Hepatocyte (in vitro differentiated cells): ENCODE measurements at places on chromosomes 3 and 15. TPM values are rescaled to one million over a fixed set of nuclear protein-coding genes. Genes with fewer than 3 reads are reported as not detected.

- DNase-seq, result peak; percentile 75
- H3K27me3 ChIP-seq, result no peaks in the 10 kb centered on the region
- no peak overlapping the region for H3K27ac ChIP-seq
- H3K36me3 ChIP-seq, result no peaks in the 10 kb centered on the region
These were observed 59.8 kb upstream of the MEX3B start for GRCh38 chr15:82105451-82106215.

GRCh38 chr3:9837701-9838582 lies 5.9 kb downstream of the RPUSD3 start:
- no peak for DNase-seq
- H3K4me3 ChIP-seq, result no peak overlapping the region
- H3K27me3 ChIP-seq, result no peaks in the 10 kb centered on the region
- no peak overlapping the region for H3K27ac ChIP-seq
- no peaks in the 10 kb centered on the region for H3K4me1 ChIP-seq

- no peak overlapping the region for H3K4me3 ChIP-seq
- H3K36me3 ChIP-seq, result no peaks in the 10 kb centered on the region
- H3K27ac ChIP-seq, result no peak overlapping the region
- H3K27me3 ChIP-seq, result peaks cover 66% of the 10 kb centered on the region
- H3K4me1 ChIP-seq, result peaks cover 5% of the 10 kb centered on the region
These were observed 15.0 kb downstream of the CACNA2D3 start for GRCh38 chr3:54137311-54137710.

TLR9 gene
- not detected in 2 replicates for polyA plus RNA-seq

SCAP gene
- 83.2 and 89.3 TPM in 2 replicates for polyA plus RNA-seq

- H3K36me3 ChIP-seq, result no peaks in the 10 kb centered on the region
- no peak overlapping the region for H3K27ac ChIP-seq
- H3K27me3 ChIP-seq, result no peaks in the 10 kb centered on the region
- no peak overlapping the region for H3K4me3 ChIP-seq
- DNase-seq, result no peak
These were observed 1501.2 kb upstream of the CADM2 start for GRCh38 chr3:83457551-83457950.

DNA sequence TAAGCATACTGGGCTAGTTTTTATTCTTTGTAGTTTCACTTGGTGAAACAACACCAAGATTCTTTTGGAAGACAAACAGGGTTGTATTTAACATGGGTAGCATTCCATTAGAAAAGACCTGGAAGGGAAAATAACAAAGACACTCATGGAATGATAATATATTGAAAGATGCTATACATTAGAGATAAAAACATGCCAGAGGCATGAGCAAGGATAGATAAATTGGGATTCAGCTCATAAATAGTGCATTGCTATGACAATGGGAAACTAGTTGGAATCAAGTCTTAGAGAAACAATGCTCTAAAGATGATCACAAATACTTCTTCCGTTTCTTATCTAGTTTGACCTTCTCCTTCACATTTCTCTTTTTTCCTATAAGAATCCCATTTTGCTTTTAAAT lies 677.4 kb downstream of the ZNF385D start:
- no peaks in the 10 kb centered on the region for H3K36me3 ChIP-seq
- no peak for DNase-seq
- no peaks in the 10 kb centered on the region for H3K27me3 ChIP-seq
- no peak overlapping the region for H3K4me3 ChIP-seq

DNA sequence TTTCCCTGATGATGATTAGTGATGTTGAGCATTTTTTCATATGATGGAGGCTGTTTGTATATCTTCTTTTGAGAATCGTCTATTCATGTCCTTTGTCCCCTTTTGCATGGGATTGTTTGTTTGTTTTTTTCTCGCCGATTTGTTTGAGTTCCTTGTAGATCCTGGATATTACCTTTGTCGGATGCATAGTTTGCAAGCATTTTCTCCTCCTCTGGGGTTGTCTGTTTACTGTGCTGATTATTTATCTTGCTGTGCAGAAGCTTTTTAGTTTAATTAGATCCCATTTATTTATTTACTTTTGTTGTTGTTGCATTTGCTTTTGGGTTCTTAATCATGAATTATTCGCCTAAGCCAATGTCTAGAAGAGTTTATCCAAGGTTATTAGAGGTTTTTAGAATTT lies 232.8 kb downstream of the XXYLT1 start:
- no peak overlapping the region for H3K27ac ChIP-seq
- no peaks in the 10 kb centered on the region for H3K27me3 ChIP-seq
- no peaks in the 10 kb centered on the region for H3K36me3 ChIP-seq
- H3K4me1 ChIP-seq, result peaks cover 12% of the 10 kb centered on the region
- DNase-seq, result no peak

GRCh38 chr3:65828706-65829105 lies 210.0 kb downstream of the MAGI1 start:
- H3K36me3 ChIP-seq, result no peaks in the 10 kb centered on the region
- no peaks in the 10 kb centered on the region for H3K27me3 ChIP-seq
- H3K4me3 ChIP-seq, result no peak overlapping the region
- H3K4me1 ChIP-seq, result peaks cover 13% of the 10 kb centered on the region
- H3K27ac ChIP-seq, result no peak overlapping the region
- DNase-seq, result no peak

CISH gene
- 9.0 and 15.3 TPM in 2 replicates for polyA plus RNA-seq

DNA sequence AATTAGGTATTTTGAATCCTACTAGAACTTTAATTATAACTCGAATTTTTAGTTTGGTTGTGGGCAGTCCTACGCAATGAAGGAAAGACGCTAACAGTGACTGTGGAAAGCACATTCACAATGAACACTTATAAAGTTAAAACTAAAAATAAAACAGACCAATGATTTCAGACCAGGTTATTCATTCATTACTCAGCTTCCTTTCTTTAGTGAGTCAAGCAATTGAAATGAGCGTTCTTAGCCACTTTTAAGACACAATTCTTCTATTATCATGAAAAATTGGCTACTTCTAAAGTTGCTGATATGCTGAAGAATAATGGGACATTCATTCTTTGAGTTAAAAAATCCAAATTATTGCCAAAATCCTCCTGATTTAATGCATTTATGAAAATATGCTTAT lies 66.0 kb upstream of the CMSS1 start:
- no peak for DNase-seq
- no peaks in the 10 kb centered on the region for H3K27me3 ChIP-seq
- H3K4me3 ChIP-seq, result no peak overlapping the region
- H3K4me1 ChIP-seq, result no peaks in the 10 kb centered on the region

DNA sequence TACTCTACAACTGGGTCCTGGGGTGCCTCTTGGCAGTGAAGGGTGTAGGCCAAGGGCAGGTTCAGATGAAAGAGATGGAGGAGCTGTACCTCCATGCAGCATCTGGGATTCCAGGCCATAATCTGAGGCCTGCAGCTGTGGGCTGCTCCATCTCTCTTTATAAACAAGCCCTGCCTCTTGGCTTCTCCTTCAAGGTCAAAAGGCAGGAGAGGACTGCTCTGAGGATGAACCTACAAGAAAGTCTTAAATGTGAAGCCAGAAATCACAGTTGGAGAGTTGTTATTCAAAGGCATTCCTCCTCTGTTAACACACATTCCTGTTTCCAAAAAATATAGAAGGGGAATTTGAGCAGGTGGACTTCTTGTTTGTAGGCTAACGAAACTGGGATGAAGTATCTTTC lies 355.5 kb downstream of the NTRK3 start:
- H3K4me3 ChIP-seq, result no peak overlapping the region
- DNase-seq, result no peak
- H3K27ac ChIP-seq, result no peak overlapping the region
- no peaks in the 10 kb centered on the region for H3K4me1 ChIP-seq
- no peaks in the 10 kb centered on the region for H3K27me3 ChIP-seq

DNA sequence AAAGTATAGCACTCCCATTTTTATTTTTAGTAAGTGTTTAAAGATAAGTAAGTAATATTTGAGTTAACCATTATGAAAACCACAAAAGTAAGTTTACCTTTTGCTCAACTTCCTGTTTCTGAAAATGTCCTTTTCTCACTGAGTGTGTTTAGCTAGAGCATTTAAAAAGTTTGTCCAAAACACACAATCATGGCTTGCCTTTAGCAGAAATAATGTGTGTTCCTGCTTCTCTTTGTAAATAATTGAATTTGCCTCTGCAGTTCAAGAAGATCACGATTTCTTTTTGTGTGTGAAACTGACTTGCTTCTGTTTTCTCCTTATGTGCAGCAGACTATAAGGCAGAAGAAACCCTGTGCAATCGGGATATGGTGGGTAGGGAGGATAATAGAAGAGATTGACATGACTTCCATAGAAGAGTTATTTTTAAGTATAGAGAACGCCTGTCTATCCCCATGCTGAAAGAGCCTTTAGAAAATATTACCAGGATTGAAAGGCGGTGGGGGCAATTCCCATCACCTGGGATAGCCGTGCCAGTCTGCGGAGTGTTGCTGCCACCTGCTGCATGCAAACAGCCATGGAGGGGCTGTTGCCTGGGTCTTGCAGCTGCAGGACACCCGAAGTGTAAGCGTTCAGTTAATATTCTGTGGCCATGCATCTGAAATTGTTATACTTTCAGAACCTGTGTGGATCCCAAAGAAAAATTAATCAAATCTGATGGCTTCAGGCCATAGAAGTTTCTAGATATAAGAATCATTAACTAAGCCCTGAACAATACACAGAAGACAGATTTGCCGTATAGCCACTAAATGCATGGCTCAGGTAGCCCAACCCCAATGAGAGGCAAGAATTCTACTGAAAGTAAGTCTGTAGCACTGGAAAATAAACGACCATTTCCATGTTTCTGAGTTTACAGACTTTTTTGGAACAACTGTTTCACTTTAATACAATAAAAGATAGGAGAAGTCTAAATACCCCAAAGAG lies 2.4 kb upstream of the CD96 start:
- peak; percentile 84 for DNase-seq
- peaks cover 20% of the 10 kb centered on the region for H3K4me1 ChIP-seq
- peak overlapping the region; percentile 41 for H3K27ac ChIP-seq
- H3K36me3 ChIP-seq, result no peaks in the 10 kb centered on the region

GRCh38 chr15:97168704-97169475 lies 791.6 kb upstream of the ARRDC4 start:
- H3K27me3 ChIP-seq, result no peaks in the 10 kb centered on the region
- H3K27ac ChIP-seq, result no peak overlapping the region
- no peaks in the 10 kb centered on the region for H3K4me1 ChIP-seq
- H3K36me3 ChIP-seq, result no peaks in the 10 kb centered on the region
- no peak overlapping the region for H3K4me3 ChIP-seq

DNA sequence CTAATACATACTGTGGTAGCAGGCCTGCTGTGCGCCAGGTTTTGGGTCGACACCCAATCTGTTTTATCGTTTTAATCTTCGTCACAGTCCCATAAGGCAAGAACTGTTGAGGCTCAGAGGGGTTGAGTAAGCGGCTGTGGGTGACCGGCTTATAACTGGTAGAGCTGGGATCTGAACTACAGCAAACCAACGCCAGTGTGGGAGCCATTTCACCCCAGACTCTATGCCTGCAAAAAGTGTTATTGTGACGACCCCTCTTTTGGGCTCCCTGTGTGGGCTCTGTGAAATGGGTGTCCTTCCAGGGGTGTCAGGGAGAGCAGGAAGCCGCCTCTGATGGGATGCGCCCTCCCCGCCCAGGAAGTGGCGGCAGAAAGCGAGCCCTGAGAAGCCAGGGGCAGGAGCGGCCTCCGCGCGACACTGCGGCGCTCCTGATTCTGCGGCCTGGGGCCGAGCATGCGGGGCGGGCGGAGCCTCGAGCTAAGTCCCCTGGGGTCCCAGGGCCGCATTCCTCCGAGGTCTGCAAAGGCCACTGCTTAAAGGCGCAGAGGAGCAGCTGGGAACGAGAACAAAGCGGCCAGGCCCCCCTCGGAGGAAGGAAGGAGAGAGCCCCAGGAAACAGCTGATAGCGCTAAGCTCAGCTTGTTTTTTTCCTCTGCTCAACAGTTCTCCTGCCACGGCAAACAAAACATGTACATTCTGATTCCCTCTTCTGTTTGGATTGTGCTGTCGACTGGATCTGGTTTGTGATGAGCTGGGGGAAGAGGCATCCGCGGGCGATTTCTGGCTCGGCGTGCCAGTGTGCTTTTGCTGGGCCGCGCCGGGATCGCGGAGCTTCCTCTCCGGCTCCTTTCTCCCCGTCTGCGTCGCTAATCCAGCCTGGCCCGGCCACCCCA lies 33.9 kb downstream of the GRK7 start:
- DNase-seq, result peak; percentile 53
- no peaks in the 10 kb centered on the region for H3K36me3 ChIP-seq
- no peak overlapping the region for H3K4me3 ChIP-seq
- peaks cover 7% of the 10 kb centered on the region for H3K4me1 ChIP-seq

SCAMP5 gene
- polyA plus RNA-seq, result 7.8 and 10.6 TPM in 2 replicates

GRCh38 chr15:72184165-72184811 lies 13.3 kb downstream of the GRAMD2A start:
- H3K4me1 ChIP-seq, result peaks cover 15% of the 10 kb centered on the region
- H3K4me3 ChIP-seq, result no peak overlapping the region
- peak; percentile 71 for DNase-seq
- no peak overlapping the region for H3K27ac ChIP-seq
- H3K27me3 ChIP-seq, result peaks cover 13% of the 10 kb centered on the region

- H3K4me1 ChIP-seq, result peaks cover 8% of the 10 kb centered on the region
- no peak overlapping the region for H3K4me3 ChIP-seq
- H3K27ac ChIP-seq, result peak overlapping the region; percentile 73
- H3K27me3 ChIP-seq, result no peaks in the 10 kb centered on the region
- DNase-seq, result no peak
These were observed 74.4 kb downstream of the CD200 start for GRCh38 chr3:112407214-112407887.

DNA sequence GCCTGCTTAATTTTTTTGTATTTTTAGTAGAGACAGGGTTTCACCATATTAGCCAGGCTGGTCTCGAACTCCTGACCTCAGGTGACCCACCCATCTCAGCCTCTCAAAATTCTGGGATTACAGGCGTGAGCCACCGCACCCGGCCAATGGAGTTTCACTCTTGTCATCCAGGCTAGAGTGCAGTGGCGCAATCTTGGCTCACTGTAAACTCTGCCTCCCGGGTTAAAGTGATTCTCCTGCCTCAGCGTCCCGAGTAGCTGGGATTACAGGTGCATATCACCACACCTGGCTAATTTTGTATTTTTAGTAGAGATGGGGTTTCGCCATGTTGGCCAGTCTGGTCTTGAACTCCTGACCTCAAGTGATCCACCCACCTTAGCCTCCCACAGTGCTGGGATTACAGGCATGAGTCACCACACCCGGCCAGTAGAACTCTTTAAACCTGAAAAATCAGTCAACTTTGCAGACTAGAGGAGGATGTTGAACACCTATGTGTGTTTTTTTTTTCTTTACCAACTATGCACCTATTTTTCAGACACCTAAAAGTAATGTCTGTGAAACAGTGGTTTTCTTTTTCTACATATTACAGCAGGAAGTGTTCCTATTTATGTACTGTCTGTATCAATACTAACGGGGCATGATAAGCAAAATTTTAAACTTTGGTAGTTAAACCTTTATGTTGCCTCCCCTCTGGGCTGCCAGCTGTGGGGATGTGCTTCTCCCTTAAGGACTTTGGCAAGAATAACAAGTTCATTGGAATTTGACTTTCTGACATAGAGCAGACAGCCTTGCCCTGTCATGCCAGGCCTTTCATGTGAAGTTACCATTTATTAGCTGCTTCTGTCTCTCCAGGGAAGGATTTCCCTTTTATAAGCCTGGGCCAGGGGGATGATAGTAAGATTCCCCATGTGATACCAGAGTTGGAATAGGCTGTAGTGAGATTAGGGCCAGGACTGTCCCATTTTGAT lies 8.1 kb downstream of the ARIH2 start:
- no peaks in the 10 kb centered on the region for H3K27me3 ChIP-seq
- no peak overlapping the region for H3K4me3 ChIP-seq
- DNase-seq, result peak; percentile 13
- H3K27ac ChIP-seq, result peak overlapping the region; percentile 22

SAMMSON gene
- not detected in 2 replicates for polyA plus RNA-seq

GRCh38 chr15:100867433-100867832 lies 12.2 kb upstream of the ALDH1A3 start:
- H3K4me3 ChIP-seq, result no peak overlapping the region
- peak overlapping the region; percentile 17 for H3K27ac ChIP-seq
- DNase-seq, result no peak
- H3K27me3 ChIP-seq, result no peaks in the 10 kb centered on the region
